ENCODE measurements at places on chromosomes 7 and 10. TPM values are rescaled to one million over a fixed set of nuclear protein-coding genes. Genes with fewer than 3 reads are reported as not detected.

EIF5AL1 gene
- total RNA-seq = 0.23 TPM

KCP gene
- total RNA-seq = 1.2 TPM

UFSP1 gene
- total RNA-seq = 3.7 TPM

CUTC gene
- 9.0 TPM for total RNA-seq

All from diencephalon (tissue), 1 donor.